Stimulated activated CD8-positive, alpha-beta memory T cell treated with anti-CD3 and anti-CD28 coated beads, Interleukin-7, amount 100 ng/mL, for 24 hours (primary cell): ENCODE measurements at places on chromosomes 3 and 15.

DNA sequence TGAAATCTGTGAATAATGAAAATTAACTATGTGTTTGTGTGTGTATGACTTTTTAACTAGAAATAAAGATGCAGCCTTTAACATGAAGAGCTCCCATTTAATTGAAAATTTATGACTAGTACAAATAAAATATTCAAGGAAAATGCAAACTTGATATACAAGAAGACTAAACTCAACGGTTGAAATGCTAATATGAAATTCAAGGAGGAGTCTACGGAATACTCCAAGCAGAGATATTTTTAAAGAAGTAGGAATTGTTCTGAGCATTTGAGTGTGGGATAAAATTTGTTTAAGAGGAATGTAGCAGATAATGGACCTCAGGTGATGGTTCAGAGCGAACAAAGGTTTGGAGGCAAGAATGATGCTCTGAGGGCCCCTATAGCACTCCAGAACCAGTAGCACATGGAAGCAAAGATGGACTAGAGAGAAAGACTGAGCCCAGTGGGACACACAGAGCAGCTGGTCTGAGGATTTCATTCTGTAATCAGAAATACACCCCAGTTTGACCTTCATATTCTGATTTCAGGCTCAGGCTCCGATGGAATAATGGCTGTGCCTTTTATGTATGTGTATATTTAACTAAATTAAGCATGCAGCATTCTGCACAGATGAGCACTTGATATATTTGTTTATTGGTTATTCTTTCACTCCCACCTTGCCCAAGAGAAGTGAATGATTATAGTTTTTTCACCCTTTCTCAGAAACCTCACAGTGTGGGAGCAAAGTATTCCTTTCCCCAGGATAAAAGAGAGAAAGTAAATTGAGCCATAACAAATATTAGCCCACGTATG is 227.1 kb downstream of the ZPLD1 start:
- no peak for DNase-seq

- DNase-seq: no peak
Observed at GRCh38 chr3:34758630-34759261, 880.6 kb upstream of the ARPP21 start.

- no peak for DNase-seq
Observed at GRCh38 chr3:7874116-7874515, 627.5 kb upstream of the LMCD1 start.

DNA sequence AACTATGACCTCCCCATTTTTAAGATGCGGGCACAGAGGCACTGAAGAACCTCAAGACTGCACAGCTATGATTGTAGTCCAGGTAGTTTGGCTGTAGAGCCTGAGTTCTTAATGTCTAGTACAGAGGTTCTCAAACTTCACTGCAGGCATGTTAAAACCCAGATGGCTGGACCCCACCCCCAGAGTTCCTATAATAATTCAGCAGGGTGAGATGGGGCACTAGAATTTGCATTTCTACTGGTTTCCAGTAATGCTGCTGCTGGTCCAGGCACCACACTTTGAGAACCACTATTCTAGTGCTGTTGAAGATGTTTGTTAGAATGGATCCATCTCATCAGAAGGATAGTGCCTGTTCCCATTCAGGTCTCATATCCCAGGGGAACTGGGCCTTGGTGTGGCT is 274.9 kb downstream of the ABHD5 start:
- DNase-seq: no peak

DNA sequence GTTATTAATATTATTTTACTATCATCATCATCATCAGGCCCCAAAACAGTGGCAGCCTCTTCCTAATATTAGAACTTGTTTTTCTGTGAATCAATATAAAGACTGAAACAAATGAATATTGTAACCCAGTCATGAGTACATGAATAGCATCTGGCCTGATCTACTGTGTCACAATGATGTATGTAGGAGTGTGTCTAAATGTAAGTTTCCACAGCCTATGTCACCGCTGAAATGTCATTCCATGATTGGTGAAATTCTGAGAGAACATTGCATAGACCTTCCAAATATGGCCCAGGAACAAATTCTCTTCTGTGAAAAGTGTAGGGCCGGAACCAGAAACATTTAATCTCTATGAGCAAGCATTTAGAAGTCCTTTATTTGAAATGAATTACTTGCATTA is 20.6 kb upstream of the C3orf49 start:
- DNase-seq: no peak

GRCh38 chr15:64749999-64750657 is 25.3 kb downstream of the RBPMS2 start:
- no peak for DNase-seq

GRCh38 chr15:61528581-61528910 is 299.4 kb upstream of the RORA start:
- DNase-seq: no peak

GRCh38 chr15:90869601-90870353 is 1.4 kb downstream of the FURIN start:
- DNase-seq: no peak

DNA sequence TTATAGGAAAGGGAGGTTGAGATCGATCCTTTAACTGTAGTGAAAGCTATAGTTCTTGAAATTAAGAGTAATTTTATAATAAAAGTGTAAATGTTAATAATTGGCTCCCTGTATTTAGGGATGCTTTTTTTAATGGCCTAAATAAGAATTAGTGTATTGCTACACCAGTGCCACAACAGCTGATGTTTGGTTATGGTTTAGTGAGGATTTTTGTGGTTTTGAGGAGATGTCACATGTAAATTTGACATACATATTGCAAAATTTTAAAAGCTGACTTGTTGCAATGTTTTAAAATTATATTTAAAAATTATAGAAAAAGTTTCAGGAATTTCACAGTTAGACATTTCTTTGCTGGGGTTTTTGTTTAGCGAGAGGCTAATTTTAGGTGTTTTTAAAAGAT is 3.9 kb downstream of the TSC22D2 start:
- no peak for DNase-seq

GRCh38 chr15:60703207-60703933 is 224.4 kb upstream of the ICE2 start:
- no peak for DNase-seq

- DNase-seq: no peak
Observed at GRCh38 chr3:176697284-176697889, 499.9 kb downstream of the TBL1XR1 start.

- no peak for DNase-seq
Observed at GRCh38 chr15:94294556-94294955, 63.2 kb downstream of the MCTP2 start.

- no peak for DNase-seq
Observed at GRCh38 chr15:98715890-98716443, 67.6 kb downstream of the IGF1R start.

DNA sequence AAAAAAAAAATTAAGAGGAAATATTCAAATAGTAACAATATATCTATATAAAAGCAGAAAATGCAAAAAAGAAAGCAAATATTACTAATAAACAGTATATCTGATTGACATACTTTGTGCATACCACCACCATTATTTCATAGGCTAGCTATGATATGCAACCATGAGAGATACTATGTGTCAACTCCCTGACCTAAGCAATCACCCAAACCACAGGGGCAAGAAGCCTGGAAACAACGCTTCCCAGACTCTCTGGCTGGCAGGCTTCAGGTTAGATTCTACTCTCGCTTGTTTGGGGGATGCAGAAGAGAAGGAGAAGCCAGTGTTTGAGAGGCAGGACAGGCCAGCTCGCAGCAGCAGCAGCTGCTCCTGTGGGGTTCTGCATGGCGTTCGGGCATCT is 169.3 kb upstream of the TPM1 start:
- no peak for DNase-seq

DNA sequence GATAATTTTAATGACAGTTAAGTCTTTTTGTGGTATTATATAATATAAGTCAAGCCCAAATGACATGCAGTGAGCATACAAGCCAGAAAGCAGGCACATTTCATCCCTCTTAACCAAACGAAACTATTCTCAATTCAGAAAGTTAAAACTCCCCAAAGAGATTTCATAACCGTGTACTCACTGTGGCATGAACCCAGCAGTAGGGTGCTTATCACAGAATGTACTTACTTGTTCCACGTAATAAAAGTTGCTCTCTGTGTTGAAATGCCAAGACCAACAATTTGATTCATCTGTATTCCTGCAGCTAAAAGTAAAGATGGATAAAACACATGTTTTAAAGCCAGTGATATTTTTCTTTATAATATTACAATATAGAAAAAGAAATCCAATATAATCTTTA is 12.1 kb downstream of the GK5 start:
- no peak for DNase-seq

- no peak for DNase-seq
Observed at GRCh38 chr15:70137967-70138366, 40.2 kb upstream of the TLE3 start.

DNA sequence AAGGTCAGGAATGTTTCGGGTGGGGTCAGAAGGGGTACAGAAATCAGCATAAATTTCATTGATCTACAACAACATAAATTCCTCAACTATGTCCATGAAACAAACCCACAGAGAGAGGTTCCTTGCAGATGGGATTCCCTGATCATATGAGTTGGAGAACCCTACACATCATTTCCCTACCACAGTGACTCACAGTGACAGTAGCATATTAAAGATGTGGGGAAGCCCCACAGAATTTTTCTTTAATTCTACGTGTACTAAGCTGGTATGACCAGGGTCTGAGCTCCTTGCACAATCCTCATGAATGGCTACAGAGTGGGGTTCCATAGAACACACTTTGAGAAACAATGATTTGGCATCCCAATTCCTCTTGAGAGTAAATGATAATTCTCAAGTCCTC is 116.9 kb upstream of the RAD18 start:
- DNase-seq: no peak

GRCh38 chr3:63497641-63498040 is 154.8 kb upstream of the SNTN start:
- no peak for DNase-seq

DNA sequence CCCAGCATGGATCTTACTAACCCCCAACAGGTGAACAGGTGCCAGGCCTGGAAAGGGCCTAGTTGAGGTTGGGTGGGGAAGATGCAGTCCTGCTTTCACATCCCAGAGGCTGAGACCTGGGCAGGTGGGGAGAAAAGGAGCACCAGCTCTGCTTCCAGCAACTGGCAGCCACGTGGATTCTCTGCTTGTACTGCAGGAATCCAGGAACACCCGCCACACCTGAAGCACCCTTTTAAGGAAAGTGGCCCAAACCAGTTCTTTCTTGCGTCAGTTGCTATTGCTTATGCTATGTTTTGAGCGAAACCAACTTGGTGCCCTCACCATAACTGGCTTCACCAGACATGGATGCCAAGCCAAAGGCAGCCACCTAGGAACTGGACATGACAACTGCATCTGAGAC is 28.1 kb upstream of the NEO1 start:
- DNase-seq: no peak

- DNase-seq: no peak
Observed at GRCh38 chr15:52657338-52657737, 21.9 kb downstream of the ATOSA start.

DNA sequence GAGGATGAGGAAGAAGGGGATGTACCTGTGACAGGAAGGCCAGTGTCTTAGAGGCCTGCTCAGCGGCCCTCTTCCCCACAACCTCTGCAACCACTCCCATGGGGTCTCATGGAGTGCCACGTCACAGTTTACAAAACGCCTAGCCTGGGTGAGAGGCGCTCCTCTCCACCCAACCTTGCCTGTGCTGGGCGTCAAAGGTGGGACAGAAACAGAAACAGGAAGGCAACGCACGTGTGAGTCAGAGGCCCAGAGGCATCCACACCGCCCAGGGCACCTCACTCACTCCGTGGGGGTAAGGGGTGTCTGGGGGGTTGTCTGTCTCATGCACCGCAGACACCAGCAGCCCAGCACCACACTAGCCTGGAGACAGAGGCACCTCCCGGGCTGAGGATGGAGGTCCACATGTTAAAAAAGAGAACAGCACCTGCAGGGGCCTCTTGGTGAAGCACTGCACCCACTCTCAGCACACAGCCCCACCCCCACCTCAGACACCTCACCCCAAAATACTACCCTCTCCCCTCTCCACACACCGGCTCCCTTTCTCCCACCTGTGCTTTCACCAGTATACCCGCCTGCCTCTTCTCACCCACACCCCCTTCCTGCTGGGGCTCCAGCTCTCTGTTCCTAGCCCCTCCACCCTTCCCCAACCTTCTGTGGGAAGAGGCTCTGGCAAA is 4.7 kb upstream of the CALML4 start:
- DNase-seq: no peak
